ENCODE measurements at places on chromosomes 5 and 9.

DNA sequence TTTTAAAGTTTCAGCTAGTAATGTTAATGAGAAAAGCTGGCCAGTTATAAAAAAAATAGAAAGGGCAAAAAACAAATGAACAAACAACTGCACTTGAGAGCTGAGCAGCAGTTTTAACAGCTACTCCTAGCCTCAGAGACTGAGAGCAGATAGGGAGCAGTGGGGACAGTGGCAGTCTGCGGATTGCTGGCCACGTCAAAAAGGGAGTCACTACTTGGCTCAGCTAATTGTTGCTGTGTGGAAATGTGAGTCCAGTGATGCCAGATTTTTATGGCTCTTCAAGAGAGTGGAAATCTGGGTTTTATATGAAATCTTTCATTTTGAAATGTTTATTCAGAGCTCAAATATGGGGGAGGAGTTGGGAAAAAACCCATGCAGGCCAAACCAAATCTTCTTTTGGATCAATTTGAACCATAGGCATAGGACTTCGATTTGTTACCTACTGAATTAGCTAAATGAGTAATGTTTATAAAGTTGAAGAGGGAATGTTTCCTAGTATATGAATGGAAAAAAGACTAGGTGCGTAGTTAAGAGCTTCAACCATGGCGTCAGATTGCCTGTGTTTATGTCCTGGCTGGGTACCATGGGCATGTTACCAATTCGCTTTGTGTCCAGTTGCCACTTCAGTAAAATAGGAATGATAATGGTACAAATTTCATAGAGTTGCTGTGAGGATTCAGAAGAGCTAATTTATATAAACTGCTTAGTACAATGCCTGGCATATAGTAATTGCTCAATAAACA lies 102.1 kb downstream of the PAM start:
- DNase-seq = no peak

GRCh38 chr9:96686638-96687335 lies 31.7 kb upstream of the PRXL2C start:
- peak; percentile 83 for DNase-seq

- no peak for DNase-seq
These were observed 2.1 kb downstream of the LCN15 start for GRCh38 chr9:136762221-136762691.

DNA sequence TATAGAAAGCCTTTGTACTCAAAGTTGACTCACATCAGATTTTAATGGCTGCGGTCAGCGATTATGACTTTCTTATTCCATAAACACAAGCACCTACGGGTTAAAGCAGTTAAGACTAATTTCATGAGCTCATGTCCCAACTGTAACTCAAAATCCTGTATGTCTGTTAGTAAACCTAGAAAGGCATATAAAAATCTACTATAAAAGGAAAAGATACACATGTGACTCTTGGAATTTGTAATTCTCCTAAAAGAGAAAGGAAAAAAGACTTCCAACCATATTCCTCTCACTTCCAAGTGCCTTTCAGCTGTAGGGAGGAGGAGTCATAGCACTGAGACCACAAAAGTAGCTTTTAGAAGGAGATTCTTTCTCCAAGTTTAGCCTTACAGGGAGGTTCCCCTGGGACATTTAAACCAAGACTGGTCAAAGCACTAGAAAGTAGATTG lies 129.1 kb downstream of the EBF1 start:
- no peak for DNase-seq

DNA sequence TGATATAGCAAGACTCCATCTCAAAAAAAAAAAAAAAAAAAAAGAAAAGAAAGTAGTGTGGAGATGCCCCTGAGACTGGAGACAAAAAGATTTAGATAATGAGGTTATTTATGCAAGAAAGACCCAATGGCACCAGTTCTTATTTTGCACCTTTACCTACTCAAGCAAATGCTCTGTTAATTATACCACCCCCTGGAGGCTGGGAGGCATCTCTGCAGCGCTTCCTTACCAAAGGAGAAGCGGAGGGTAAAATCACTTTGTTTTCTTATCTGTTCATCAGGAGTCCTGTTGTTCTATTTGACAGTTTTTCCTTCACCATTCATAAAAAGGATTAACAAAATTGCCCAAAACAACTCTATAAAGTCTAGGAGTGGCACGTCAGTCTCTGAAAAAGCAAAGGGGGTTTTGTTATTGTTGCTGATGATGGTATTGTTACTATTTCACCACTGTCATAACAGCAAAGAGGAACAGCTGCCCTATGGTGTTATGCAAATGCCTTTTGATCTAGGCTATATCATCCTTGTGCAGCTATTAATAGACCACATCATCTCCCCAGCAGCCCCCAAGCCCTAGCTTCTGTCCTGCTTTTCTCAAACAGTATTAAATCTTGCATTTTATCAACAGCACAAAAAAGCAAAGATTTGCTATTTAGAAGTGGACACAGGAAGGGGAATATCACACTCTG lies 174.0 kb downstream of the PALM2AKAP2 start:
- no peak for DNase-seq

DNA sequence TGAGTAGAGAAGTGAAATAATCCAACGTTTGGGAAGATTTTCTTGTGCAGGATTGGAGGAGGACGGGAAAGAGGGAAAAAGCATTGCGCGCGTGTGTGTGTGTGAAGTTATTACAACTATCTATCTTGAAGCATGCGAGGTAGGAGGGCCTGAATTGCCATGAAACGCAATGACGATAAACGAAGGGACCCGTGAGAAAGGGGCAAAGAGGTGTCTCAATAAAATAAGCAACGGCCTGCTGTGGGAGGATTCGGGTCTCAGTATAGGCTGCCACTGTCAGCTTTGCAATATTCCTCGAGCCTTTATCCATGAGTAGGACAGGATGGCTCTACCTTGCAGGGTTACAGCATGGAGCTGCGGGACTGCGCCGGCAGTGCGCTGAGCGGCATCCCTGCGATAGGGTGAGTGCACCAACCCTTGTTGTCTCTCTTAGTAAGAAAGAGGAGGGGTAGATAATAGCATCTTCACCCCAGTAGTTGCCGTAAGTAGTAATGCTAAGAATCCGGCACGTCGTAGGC lies 631 bp upstream of the RCL1 start:
- DNase-seq = no peak

DNA sequence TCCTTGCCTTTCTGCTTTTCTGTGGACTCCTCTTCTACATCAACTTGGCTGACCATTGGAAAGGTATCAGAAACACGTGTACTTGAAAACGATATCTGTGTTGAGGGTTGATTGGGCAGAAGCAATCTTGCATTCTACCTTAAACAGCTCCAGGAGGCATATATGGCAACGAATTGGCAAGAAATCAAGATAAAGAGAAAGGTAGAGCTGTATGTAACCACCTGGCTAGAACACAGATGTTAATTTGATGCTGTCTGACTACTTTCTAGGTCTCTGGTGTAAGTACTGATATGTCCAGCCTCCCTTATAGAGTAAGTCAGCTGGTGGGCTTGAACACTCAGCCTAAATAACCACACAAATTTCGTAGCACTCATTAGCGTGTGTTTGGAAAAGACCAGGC lies 1.3 kb downstream of the MAN1B1 start:
- DNase-seq = no peak

- DNase-seq = no peak
These were observed 409.9 kb downstream of the CTNND2 start for GRCh38 chr5:11494340-11494739.

DNA sequence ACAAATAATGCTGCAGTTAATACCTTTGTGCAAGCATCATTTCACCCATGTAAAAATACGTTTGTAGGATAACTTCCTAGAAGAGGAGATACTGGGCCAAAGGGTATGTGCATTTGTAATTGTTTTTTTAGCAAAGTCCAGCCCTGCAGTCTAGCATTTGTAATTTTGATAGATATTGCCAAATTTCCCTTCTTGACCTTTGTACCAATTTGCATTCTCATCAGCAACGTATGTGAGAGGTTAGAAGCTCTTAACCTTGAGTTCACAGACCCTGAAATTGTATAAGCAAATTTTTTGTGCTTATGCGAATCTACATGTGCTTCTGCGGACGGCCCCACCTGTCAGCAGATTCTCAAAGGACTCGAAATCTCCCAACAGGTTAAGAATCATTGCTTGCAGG lies 18.6 kb upstream of the TOMM5 start:
- no peak for DNase-seq

DNA sequence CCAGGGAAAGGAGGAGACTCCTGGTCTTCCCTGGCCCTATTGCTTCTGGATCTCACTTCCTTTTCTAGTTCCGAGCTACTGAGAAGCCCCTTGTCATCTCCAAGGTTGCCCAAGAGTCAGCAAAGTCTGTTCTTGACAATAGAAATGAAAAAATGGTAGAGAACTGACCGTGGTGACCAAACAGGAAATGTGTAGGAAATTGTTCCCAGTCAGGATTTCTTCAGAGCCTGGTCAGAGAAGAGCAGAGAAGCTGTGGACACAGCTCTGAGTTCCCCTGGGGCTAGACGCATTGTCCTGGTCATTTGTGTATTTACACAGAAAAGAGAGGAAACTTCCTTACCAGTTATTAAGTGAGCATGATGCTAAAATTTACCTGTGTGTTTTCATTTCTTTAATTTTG lies 35.6 kb downstream of the S1PR3 start:
- no peak for DNase-seq

DNA sequence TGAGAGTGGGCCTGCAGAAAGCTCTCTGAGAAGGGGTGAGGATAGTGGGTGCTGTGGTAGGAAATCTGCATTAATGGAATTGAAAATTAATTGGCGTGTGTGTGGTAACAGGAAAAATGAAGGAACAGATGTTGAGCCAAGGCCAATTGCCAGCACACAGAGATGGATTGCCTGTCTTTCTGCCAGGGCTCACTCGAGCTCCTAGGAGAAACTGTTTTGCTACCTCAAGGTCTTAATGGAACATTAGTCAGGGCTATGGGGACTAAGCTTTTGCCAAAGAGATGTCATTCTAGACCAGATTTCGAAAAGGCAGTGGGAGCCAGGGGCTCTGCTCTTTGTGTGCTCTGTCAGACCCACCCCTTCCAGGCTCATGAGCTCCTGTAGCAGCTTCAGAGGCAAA lies 124.0 kb upstream of the EFNA5 start:
- no peak for DNase-seq

- DNase-seq = peak; percentile 8
These were observed 64.3 kb upstream of the SLC25A51 start for GRCh38 chr9:37968228-37968701.

DNA sequence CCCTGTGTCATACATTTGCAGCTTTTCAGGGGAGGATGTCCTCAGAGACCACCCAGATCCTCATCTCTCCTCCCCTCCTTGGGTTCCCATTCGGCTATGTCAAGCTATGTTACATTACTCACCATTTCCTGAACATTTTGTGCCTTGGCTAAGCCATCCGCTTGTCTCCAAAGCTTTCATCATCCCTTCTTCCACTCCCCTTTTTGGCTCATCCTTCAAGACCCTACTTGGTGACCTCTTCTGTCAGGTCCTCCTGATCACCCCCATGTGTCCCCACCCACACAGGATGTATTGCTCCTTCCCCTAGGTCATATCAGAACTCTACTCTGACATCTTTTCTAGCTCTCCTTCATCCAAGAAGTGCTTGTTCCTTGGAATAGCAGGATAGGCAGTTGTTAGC lies 81.8 kb downstream of the BOD1 start:
- DNase-seq = no peak

All from CD4-positive, alpha-beta T cell treated with Interleukin-1 beta for 1 hour (primary cell).